ENCODE measurements at places on chromosomes 1 and 21. TPM values are rescaled to one million over a fixed set of nuclear protein-coding genes. Genes with fewer than 3 reads are reported as not detected.

GRCh38 chr1:100968621-100969020 is 57.0 kb downstream of the DPH5 start:
- no peak for DNase-seq

DNA sequence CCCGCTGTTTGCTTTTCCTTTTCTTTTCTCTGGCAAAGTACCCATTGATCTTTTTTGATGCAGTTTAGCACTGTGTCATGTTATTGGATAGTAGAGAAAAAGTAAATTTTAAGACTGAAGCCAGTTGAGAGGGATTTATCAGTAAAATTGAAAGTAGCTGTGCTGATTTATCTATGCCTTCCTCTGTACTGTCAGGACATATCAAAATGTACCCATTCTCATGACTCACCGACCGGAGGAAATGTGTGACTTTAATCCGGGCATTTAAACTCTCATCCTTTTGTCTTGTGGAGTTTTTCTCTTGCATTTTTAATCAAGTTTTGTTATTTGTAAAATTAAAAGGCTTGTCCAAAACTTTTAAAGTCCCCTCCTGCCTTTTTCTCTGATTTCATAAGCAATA is 276.6 kb upstream of the FMN2 start:
- DNase-seq: no peak

DNA sequence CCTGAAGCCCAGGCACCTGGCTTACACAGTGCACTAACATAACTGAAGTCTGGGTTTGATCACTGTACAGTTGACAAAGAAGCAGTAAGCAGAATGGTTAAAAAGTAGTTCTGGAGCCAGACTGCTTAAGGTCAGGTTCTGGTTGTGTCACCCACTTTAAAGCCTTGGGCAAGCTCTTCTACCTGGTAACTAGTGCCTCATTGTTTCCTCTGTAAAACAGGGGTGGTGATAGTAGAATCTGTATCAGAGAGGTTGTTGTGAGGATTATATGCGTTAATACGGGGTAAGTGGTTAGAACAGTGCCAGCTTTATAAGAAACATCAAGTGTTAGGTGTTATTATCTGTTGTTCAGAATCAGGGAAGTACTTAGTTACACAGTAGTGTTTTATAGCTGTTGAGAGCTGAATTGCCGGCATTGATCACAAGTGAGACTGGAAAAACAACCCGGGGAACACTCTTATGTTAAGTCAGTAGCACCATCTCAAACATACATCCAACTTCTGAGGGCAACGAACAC is 3.7 kb downstream of the BACH1 start:
- DNase-seq: no peak

DNA sequence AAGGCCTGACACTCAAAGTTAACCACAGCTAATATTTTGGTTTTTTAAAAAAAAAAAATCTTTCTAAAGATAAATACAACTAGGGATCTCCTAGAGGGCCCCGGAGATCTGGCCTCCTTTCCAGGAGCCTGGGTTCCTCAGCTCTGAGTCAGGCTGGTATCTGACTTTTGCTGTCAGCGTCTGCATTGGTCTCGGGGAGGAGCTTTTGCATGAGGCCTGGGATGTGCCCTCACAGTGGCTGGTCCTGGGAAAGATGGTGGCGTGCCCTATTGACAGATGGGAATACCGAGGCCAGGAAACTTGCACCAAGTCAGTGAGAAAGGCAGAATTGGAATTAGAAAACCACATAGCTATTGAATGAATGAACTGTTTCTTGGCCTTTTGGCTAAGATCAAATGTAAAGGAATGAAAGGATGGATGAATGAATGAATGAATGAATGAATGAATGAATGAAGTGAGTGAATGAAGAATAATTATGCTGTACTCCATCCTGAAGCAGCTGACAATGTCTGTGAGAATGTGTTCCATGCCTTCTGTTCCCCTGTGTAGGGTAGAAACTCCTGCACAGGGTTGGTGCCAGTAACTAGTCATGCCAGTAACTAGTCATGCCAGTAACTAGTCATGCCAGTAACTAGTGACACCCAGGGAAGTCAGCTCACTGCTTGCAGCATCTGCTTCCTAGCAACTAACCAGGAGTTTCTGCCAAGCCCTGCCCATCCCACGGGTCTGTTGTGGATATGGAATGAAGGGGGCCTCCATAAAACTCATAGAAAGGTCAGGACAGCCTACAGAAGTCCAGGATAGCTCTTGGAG is 242.5 kb upstream of the VAMP3 start:
- DNase-seq: no peak

Gene CCDC17
- total RNA-seq: 1.3 TPM

Gene NPPB
- total RNA-seq: 5.4 TPM

DNA sequence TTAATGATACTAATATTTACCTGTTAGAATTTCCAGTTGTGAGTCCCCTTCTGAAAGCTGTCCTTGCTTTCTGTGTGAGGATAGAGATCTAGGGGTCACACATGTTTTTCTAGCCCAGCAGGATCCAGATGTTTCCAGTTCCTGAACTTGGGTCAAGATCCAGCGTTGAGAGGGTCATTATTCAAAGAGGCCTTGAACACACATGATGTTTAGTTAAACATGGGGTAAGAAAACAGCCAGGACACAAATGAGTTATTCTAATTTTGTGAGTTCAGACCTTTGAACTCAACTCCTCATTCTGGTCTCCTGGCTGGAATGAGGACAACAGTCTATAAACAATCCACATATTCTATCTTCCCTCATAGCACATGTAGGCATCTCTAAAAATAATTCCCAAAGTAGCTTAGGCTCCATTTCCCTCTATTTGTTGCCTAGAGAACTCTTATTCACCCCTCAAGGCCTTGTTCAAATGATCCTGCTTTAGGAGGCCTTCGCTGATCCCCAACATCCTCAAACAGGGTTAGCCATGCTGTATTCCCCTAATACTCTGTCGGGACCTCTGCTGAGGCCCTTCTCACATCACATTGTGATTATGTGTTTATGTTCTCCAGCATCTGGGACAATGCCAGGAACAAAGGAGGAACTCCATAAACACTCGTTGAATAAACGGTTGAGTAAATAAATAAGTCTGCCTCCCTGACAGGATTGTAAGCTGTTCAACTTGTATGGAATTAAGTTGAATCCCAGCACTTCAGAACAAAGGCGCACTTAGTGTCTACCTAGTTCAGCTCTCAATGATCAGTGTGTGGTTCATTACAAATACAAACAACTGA is 15.0 kb upstream of the KCNN3 start:
- no peak for DNase-seq

DNA sequence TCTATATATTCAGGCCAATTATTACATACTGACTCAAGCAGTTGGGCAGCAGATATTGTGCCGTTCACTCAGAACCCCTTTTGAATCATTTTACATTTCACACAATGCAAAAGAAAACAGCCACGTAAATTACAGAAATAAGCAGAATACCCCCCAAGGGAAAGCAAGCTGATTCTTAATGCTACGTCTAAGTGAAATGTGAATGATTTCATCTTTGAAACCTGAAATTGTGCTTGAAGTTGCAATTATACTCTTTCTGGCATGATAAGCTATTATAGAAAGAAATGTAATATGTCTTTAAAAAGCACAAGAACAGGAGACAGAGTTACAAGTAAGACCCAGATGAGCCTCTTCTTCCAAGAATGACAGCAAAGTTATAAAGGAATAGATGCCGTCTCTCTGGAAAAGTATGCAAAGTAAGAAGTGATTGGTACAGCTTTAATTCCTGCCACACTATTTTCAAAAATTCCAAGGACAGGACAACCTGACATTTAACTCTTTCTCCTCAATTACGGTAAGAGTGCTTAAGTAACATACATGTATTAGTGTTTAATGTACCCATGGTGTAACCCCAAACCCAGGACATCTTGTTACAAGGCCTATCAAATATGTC is 891.5 kb upstream of the ADGRL2 start:
- DNase-seq: no peak

- DNase-seq: no peak
Observed at GRCh38 chr1:38690790-38691449, 168.7 kb downstream of the RRAGC start.

Gene FCAMR
- not detected for total RNA-seq

DNA sequence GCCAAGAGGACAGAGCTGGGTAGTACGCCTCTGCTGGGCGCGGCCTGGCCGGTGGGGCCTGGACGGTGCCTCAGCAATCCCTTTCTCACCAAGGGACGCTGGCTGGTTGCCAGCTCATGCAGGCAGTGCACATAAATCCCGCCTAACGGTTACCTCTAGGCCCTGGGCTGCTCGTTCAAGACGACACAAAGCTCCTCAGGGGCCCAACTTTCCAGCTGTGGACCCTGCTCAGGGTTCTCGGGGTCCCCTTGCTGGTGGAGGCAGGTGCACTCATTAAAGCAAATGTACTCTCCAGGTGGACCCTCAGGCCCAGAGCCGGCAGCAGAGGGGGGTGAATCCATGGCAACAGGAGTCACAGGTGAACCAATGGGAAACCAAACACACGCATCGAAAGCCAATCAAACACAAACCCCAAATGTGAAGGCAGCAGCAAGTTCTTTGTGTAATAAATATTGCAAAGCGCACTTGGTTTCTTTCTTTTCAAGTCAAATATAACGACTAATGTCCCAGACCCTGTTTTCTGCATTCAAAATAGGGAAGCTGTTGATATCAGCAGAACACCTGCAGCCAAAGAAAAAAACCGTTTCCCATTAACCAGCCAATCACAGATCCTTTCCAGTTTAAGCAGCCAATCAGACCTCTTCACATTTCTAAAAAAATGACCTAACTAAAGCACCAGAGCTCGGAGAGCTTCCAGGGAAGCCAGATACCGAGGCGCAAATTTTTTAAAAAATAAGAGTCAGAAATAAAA is 26.1 kb upstream of the CLSTN1 start:
- no peak for DNase-seq

DNA sequence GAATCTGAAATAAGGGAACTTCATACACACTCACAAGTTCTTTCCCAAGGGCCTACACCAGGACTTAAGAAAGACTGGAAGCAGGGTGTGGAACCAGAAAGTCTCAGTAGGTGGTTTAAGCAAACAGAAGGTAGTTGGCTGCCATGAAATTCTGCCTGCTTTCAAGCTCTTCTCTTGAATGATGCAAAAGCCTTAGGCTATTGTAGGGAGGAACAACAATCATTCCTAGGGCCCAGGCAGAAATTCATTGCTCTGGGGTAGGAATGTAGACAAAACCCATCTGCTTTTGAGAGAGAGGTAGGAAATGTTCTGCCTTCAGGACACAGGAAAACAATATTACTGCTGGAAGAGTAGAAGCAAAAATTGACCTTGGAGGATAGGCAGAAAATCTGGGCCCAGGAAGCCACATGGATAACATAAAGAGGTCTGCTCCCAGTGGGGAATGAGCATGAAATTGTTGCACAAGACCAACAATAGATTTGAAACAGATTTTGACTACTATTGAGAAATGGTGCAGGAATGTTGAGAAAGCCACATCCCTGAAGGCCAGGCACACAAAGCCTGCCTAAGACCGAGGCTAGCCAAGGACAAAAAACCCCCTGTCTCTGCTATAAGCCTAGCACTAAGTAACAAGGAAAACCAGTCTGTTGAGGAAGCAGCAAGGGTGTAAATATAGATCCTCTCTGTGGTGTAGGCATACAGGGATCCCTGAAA is 22.7 kb upstream of the SFT2D2 start:
- DNase-seq: no peak

Gene L1TD1
- 0.88 TPM for total RNA-seq

Gene KRTAP10-2
- not detected for total RNA-seq

- peak; percentile 38 for DNase-seq
Observed at GRCh38 chr1:67840449-67840848, 7.2 kb upstream of the GNG12 start.

GRCh38 chr1:104593413-104594187 is 843.9 kb downstream of the AMY1C start:
- DNase-seq: no peak

DNA sequence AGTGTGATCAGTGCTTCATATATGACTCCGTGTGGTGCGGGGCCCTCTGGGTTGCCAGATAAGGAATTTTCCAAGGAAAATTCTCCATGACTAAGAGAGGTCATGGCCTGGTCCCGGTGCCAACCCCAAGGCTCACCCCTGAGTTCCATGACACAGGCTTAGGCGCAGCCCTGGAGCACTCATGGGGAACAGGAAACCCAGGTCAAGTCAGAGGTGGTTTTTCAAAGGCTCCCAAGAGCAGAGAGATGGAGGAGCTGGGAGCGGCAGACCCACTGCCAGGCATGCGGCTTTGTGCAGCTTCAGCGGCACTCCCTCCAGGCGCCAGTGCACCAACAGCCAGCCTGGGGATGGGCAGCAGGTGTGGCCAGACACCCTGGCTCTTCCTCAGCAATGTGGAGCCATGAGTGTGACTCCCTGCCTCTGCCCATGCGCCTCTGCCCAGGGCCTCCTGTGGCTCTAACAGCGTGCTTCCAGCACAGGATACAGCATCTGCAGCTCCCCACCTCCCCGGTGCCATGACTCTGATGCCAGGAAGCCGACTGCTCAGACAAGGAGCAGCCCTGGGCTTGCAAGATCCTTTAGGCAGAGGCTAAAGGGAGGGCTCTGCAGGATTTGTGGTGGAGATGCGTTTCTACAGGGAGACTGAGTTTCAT is 47.3 kb downstream of the GPR161 start:
- DNase-seq: no peak

DNA sequence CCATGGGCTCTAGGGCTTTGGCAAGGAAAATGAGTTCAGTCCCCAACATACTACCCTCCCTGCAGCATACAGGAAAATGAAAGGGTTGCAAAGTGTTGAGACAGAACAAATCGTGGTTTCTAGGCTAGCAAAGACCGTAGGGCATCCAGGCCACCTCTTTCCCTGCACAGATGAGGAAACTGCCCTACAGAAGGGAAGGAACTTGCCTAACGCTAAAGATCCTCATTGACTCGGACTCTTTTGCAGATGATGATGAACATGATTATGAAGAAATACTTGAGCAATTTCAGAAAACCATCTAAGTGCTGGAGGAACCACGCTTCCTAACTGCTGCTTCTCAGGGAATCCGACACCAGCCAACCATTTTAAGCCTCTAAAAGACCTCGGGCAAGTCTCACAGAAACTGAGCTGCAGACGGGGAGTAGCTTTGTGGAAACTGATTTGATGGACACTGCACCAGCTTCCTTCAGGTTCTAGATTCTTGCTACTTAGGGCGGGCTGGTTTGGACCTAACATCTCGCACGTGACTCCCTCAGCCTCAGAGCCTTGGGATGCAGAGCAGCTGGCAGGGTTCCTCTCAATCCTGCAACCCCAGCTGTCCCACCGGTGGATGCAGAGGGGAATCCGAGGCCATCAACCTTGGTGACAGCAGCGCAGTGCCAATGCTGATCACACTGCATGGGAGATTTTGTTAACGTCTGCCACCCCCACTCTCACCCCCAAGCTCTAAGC is 13.4 kb downstream of the THEMIS2 start:
- no peak for DNase-seq

Gene SAMD13
- total RNA-seq: 1.2 TPM

DNA sequence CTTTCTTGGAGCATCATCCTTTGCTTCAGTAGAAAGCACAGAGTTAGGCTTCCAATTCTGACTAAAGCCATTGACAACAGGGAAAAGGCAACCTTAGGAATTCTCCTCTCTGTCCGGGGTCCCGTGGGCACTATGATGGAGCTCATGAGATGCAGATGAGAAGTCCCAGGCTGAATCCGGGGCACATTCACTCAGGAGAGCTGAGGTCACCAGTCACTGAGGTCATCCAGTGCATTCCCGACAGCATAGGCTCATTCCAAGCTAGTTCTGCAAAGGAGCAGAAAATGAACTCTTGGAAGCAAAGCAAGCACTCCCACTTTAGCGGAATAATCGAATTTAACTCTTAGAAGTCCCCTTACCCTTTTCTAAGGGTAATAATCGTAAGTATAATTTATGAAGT is 6.8 kb downstream of the CR1 start:
- no peak for DNase-seq

- no peak for DNase-seq
Observed at GRCh38 chr1:178037510-178038253, 56.2 kb upstream of the RASAL2 start.

GRCh38 chr1:217770918-217771317 is 139.8 kb downstream of the SPATA17 start:
- no peak for DNase-seq

GRCh38 chr21:26753822-26754221 is 91.4 kb downstream of the ADAMTS1 start:
- no peak for DNase-seq

All from kidney epithelial cell (primary cell).